ENCODE measurements at places on chromosomes 1 and 21.

GRCh38 chr1:65083263-65083896 lies 64.6 kb upstream of the AK4 start:
- DNase-seq = no peak

GRCh38 chr1:238232084-238232710 lies 341.5 kb upstream of the ZP4 start:
- no peak for DNase-seq

GRCh38 chr1:87981386-87981785 lies 652.7 kb downstream of the LMO4 start:
- no peak for DNase-seq

DNA sequence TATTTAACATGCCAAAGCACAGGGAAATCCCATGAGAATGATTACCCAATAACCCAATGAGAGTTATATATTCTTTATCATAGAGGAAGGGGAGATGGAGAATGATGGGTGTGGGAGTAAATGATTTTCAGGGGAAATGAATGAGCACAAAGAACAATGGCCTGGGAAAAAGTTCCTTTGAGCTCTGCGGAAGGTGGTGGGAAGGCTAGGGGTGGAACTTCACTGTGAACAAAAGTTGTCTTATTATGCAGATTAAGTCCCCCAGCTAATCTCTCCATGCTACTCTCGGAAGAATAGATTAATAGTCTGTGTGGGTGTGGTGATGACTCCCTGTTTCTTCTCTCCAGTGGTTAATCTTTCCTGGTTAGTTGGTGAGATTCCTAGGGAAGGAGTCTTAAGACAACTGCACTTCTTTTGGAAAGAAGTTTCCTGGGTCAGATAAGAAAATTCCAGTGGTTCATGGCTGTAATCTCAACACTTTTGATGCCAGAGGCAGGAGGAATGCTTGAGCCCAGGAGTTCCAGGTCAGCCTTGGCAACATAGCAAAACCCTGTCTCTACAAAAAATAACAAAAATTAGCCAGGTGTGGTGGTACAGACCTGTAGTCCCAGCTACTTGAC lies 71.6 kb downstream of the DNTTIP2 start:
- DNase-seq = no peak

DNA sequence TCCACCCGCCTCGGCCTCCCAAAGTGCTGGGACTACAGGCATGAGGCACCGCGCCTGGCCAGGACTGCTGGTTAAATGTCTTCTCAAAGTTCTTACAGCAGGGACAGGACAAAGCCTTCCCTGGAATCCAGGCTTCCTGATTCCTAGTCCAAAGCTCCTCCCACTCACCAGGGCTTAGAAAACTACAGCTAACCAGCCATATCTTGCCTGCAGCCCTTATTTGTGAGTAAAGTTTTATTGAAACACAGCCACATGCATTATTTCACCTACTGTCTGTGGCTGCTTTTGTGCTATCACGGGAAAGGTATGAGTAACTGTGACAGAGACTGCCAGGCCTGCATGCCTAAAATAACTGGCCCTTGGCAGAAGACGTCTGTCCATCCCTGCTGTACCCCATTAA lies 24.4 kb downstream of the TMCO4 start:
- no peak for DNase-seq

- DNase-seq = no peak
Observed at GRCh38 chr1:110798691-110799256, 74.2 kb upstream of the CD53 start.

DNA sequence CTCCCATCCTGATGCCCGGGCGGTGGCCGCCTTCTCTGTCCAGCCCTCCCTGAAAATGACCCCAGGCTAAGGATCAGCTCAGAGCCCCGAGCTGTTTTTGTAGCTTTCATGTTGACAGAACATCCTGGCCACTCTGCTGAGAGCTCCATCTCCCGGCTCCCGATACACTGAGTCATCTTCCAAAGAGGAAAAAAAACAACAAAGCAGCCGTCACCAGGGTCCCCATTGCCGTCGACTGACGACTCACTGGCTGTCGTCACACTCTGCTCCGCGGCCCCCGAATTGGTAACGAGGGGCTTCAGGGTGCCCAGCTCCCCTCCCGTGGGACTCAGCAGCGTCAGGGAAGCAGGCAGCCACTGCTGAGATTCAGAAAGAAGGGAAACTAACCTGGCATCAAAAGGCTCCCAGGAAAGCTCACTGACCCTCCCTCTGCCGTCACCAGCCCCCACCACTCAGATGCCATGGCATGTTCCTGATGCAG lies 67.2 kb downstream of the CD46 start:
- DNase-seq = no peak

GRCh38 chr1:100400404-100400803 lies 48.1 kb downstream of the CDC14A start:
- DNase-seq = peak; percentile 93
